ENCODE measurements at places on chromosomes 5 and 9.

DNA sequence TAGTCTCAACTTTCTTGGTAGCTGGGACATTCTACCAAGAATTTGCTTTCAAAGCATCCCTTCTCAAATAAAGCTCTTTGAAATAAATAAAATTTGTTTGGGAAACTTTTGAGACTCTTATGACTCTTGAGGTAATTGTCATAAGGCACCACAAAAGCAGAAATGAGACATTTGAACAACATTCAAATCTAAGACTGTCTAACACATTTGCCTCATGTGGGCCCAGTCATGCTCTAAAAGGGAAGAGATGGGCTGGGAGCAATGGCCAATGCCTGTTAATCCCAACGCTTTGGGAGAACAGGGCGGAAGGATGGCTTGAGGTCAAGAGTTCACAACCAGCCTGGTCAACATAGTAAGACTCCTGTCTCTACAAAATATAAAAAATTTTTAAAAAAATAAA, 26.4 kb downstream of the SLC31A2 start:
- ATAC-seq = no peak

DNA sequence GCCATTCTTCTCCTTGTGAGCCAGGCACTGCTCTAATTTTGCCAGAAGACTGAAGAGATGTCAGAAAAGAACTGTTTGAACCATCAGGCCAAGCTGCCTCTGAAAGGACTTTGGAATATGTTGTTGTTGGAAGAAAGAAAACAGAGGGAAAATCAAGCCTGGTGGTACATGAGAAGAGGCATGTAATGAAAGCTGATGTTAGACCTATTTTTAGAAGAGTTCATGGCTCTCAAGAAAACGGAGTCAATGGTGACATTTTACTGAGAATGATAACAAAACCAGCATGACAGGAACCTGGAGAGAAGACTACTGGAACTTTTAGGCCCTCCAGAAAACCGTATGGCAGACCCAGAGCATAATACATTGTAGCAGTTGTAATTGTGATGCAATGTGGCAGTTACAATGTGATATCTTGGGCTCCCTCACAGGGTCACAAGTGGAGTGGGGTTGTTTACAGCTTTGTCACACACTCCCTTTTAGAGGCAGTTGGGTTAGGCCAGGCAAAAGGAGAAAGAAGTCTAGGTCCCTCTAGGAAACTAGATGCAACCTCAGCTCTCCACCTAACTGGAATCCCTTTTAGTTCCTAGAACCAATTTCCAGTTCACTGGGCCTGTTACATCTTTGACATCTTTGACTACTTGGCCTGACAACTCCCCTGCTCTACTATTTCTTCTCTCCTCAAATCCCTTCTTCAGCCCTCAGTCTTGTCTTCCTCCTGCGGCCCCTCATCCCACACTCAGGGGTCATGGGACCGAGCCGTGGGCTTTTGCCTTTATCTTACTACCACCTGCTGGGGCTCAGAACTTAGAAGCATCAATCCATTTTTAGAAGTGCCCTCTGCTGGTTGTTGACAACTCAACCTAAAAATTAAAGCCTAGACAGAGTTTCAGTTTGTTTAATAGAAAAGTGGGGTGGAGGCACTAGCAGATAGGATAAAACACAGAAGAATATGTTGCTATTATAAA, 61.2 kb upstream of the JAK2 start:
- ATAC-seq = peak; percentile 70

- no peak for ATAC-seq
Measured at GRCh38 chr9:107034831-107035230, 171.9 kb downstream of the ZNF462 start.

DNA sequence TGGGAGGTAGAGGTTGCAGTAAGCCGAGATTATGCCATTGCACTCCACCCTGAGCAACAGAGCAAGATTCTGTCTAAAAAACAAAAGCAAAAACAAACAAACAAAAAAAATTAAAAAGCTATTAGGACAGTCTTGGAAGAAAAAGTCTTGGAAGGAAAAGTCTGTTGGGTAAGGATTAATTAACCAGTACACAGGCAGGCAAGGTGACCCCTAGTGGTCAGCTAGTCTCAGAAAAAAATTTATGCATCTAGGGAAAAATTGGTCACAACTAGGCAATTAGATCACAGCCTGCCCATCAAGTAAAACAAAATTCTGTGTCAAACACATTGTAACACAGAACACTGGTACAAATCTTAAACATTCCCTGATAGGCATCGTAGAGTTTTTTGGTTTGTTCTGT, 6.7 kb upstream of the ANKRD18B start:
- ATAC-seq = no peak

DNA sequence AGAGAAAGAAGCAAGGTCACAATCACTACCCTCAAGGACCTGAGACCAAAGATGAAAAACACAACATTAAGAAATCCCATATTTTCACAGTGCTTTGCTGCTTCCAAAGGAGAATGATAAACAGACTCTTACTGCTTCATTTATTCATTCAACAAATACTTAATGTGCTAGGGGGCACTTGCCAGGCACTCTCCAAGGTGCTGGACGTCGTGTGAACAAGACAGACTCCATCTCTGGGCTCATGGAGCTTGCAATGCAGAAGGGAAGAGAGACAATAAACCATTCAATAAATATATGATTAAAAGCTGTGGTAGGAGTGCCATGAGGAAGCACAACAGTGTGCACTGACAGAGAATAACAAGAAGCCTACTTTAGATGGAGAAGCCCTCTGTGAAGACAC, 327.7 kb downstream of the CDK5RAP2 start:
- no peak for ATAC-seq

GRCh38 chr5:158874792-158875191, 224.9 kb downstream of the EBF1 start:
- no peak for ATAC-seq

DNA sequence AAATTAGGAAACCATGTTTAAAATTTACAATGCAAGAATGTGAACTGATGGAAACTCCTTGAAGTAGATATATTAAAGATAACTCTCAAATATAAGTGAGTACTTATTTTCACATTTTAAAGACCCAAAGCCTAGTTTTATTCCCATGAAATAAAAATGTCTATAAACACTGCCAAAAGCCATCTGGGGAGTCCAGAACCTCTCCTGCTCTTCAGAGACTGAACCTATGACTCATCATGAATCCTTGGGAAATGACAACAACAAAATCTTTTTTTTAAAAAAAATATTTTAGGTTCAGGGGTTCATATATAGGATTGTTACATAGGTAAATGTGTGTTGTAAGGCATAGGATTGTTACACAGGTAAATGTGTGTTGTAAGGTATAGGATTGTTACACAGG, 33.8 kb upstream of the FYB1 start:
- ATAC-seq = no peak

GRCh38 chr5:15693382-15693728, 193.4 kb downstream of the FBXL7 start:
- no peak for ATAC-seq

- peak; percentile 79 for ATAC-seq
Measured at GRCh38 chr9:35570709-35571504, 34.2 kb upstream of the TESK1 start.

DNA sequence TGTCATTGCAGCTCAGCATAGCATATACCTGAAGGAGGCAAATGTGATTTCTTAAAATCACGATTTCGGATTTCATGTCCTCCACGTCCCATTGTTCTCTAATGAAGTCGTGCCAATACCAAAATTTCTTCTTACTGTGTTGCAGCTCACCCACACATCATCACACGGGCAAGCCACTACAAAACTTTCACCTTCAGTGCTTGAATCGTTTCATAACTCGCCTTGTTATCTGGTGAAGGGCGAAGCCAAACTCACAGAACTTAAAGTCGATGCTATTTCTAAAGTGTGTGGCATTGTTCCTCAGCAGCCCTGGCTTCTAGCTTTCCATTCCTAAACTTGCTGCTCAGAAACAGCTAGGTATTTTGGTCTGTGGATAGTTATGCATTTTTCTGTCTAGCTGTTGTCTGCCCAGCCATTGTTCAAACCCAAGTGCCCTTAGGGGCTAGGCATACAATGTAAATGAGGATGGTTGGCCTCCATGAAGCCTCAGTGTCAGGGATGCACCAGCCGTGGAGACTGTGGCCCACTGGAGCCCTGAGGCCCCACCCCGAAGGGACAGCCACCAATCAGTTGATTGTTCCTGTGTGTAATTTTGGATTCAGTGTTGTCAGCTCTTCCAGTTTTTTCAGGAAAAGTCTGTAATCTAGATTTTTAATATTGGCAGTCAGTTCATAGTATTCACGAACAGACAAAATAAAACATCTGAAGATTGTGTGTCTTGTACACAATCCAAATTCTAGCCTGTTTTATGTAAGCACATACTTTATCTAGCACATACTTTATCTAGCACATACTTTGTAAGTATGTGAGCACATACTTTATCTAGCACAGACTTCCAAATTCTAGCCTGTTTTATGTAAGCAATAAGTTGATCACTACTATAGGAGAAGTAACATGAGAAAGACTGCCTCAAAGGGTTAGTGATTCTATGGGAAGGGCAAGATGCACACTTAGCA, 112.8 kb downstream of the DAPK1 start:
- no peak for ATAC-seq

DNA sequence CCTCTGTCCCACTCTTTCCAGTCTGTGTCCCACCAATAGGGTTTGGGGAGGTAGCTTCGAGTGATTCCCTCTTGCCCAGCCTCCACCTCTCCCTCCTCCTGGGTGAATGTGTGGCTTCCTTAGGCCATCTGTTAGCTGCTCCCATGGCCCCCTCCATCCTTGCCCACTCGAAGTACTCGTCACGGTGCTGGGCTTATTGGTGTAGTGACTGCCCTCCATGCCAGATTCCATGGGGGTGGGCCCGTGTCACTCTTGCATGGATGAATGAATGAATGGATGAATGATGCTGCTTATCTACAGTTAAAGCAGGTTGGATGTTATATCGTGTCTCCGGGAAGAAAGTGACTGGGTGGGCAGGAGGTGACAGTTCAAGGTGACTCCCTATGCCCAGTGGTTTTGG, 19.1 kb downstream of the HMCN2 start:
- ATAC-seq = no peak

GRCh38 chr5:139226131-139226530, 28.0 kb upstream of the SIL1 start:
- ATAC-seq = no peak

GRCh38 chr9:108621991-108622855, 233.6 kb downstream of the ACTL7B start:
- no peak for ATAC-seq

- no peak for ATAC-seq
Measured at GRCh38 chr5:66174338-66174737, 30.2 kb downstream of the SREK1 start.

- ATAC-seq = no peak
Measured at GRCh38 chr5:68304421-68305052, 89.0 kb downstream of the PIK3R1 start.

DNA sequence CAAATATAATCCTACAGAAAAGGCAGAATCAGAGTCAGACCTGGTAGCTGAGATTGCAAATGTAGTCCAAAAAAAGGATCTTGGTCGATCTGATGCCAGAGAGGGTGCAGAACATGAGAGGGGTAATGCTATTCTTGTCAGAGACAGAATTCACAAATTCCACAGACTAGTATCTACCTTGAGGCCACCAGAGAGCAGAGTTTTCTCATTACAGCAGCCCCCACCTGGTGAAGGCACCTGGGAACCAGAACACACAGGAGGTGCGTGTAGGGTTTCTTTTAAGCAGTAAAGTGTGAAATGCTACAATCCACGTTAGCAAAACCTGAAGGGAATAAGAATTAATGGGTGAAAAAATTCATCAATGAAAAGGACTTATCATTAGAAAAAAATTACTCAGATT, 145.8 kb downstream of the GIN1 start:
- ATAC-seq = no peak

DNA sequence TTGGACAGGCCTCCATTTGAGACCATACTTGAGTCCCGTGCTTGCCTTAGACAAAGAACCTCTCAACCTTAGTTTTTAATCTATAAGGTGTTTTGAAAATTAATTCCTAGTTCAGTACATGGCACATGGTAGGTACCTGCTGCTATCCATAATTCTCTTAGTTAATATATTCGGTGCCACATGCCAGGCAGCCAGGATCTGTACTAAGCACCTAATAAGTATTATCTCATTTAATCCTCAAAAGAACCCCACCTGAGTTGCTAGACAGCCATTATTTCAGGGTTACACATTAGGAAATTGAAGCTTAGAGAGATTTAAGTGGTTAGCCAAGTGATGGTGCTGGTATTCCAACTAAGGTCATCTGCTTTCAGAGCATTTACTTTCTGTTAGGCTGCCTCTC, 29.9 kb downstream of the NSD1 start:
- ATAC-seq = no peak

DNA sequence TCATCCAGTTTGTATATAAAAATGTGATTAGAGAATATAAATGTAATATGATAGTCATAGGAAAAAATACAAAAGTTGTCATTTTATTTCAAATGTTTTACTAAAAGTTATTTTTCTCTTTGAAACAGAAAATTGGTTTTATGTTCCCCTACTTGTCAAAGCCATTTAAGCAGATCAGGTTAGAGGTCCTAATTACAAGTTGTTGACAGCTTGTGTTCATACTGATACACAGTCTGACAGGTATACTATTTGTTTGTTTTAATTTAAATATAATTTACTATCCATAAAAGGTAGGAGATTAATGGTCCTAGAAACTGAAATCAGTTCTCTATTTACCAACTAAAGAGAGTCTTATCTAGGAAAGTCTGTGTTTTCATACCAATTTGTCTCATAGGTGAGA, 250.4 kb upstream of the TMEM161B start:
- no peak for ATAC-seq

DNA sequence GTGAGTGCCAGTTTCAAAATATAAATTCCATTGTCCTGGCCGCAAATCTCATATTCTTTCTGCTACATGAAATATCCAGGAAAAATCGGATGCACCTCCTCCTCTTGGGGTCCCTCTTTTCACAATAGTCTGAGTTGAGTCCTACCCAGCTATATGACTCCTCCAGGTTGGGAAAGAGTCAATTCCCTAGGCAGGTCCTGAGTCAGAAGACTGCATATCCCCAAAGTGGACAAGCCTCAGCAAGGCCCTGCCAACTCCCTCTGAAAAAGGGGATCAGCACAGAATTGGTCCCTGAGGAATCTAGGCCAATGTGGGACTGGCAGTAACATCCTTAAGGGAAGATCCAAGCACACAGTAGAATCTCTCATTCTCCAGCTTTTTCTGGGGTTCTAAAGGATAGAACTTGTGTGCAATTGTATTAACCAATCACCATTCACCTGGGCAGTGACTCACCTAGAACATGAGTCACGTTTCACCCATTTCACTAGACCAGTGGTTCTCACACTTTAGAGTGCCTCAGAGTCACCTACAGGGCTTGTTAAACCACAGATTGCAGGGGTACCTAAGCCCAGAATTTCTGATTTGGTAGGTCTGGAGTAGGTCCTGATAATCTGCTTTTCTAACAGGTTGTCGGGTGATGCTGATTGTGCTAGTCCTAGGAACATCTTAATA, 44.7 kb upstream of the TMEM215 start:
- ATAC-seq = no peak

GRCh38 chr9:89278997-89279739, 31.8 kb upstream of the CKS2 start:
- no peak for ATAC-seq

- no peak for ATAC-seq
Measured at GRCh38 chr5:407051-407450, 35.9 kb upstream of the EXOC3 start.

GRCh38 chr5:134568761-134569695, 43.6 kb downstream of the JADE2 start:
- ATAC-seq = no peak
